ENCODE measurements at places on chromosomes 3 and 15. TPM values are rescaled to one million over a fixed set of nuclear protein-coding genes. Genes with fewer than 3 reads are reported as not detected.
A peak's percentile ranks its signal among the peaks of the same experiment; 100 is the strongest.

- no peaks in the 10 kb centered on the region for H3K36me3 ChIP-seq
- H3K27ac ChIP-seq, result no peak overlapping the region
- H3K27me3 ChIP-seq, result no peaks in the 10 kb centered on the region
- no peak for DNase-seq
- no peak overlapping the region for H3K4me3 ChIP-seq
Observed at GRCh38 chr15:92538115-92538514, 117.5 kb downstream of the FAM174B start.

DNA sequence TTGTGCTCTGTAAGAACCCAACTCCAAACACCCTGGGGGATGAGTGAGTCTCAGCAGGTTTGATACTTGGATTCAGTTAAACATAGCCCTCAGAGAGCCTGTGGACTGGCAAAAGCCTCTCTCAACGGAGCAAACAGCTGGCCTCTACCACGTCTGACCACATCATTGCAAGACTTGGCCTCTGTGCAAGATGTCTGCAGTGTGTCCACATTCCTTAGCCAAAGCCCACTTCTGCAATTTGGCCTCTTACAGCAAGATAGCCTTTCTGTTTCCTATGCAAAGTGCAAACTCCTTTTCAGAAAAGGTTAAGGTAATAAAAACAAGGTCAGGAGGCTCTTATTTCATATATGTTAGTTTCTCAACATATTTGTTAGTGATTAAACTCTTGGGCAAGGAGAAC lies 27.9 kb downstream of the FBN1 start:
- no peaks in the 10 kb centered on the region for H3K27me3 ChIP-seq
- peaks cover 17% of the 10 kb centered on the region for H3K4me1 ChIP-seq
- H3K36me3 ChIP-seq, result no peaks in the 10 kb centered on the region
- H3K27ac ChIP-seq, result no peak overlapping the region

- no peak for DNase-seq
- no peaks in the 10 kb centered on the region for H3K27me3 ChIP-seq
- no peak overlapping the region for H3K27ac ChIP-seq
- H3K36me3 ChIP-seq, result no peaks in the 10 kb centered on the region
- peaks cover 5% of the 10 kb centered on the region for H3K4me1 ChIP-seq
Observed at GRCh38 chr3:98974442-98974841, 72.9 kb upstream of the DCBLD2 start.

SOX14 gene
- not detected for total RNA-seq

GRCh38 chr3:112390783-112391641 lies 58.1 kb downstream of the CD200 start:
- H3K27ac ChIP-seq, result peak overlapping the region; percentile 96
- DNase-seq, result no peak
- H3K36me3 ChIP-seq, result no peaks in the 10 kb centered on the region
- no peaks in the 10 kb centered on the region for H3K27me3 ChIP-seq
- H3K4me3 ChIP-seq, result no peak overlapping the region

DNA sequence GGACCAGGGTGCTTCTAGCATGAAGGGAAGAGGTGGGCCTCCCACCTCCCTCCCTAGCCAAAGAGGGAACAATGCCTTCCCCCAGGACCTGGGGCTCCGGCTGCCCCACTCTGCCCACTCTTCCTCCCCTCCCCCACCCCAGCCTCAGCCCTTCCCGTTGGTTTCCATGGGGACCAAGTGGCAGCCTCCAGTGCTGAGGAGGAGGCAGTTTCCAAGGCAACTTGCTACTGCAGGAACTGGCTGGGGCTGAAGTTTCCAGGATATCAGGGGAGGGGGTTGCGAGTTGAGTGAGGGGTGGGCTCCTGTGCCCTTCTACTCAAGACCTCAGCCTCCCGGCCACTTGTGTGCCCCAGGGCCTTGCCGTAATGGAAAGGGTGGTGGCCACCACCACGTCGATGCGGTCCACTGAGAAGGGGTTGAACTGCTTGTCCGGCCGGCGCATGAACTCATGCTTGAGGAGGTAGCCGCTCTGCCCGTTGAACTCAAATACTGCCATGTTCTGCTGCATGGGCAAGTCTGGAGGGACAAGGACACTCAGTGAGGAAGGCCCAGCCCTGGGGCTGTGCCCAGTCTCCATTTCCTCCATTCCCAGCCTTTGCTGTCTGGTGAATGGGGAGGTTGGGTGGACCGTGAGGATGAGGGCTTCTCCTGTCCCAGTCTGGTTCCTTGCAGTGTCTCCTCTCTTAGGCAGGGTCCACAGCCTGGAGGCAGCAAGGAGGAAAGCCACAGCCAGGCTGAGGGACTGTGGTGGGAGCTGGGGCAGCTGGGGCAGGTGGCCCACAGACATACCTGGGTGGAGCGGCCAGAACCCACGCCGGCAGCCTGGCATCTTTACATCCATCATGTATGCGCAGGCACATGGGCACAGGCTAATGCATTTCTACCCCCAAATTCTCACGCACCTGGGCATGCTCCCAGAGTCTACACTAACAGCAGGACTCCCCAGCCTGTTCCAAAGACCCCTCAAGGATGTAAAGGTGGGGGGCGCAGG lies 11.3 kb upstream of the ANKRD63 start:
- no peak for DNase-seq
- peaks cover 3% of the 10 kb centered on the region for H3K4me1 ChIP-seq
- no peaks in the 10 kb centered on the region for H3K36me3 ChIP-seq

BRK1 gene
- total RNA-seq, result 55.0 TPM

DNA sequence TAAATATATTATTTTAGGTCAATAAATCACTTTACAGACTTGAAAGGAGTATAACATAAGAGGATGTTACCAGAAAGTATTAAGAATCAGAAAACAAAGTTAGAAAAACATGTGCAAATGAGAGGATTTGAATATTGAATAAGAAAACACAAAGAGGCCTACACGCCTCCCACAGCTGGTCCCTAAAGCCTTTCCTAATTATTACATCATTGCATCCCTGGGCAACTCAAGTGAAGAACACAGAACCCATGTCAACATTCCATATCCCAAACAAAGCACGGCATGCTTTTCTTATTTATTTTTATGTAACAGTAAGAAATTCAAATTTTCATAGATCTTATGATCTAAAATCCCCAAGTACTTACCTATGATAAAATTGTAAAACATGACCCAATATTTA lies 61.2 kb downstream of the HERC1 start:
- no peak overlapping the region for H3K27ac ChIP-seq
- H3K27me3 ChIP-seq, result no peaks in the 10 kb centered on the region
- H3K36me3 ChIP-seq, result peaks cover 12% of the 10 kb centered on the region
- H3K4me1 ChIP-seq, result no peaks in the 10 kb centered on the region

- no peak overlapping the region for H3K4me3 ChIP-seq
- no peaks in the 10 kb centered on the region for H3K27me3 ChIP-seq
- DNase-seq, result no peak
- no peaks in the 10 kb centered on the region for H3K4me1 ChIP-seq
- no peaks in the 10 kb centered on the region for H3K36me3 ChIP-seq
Observed at GRCh38 chr15:75952525-75952924, 48.8 kb downstream of the FBXO22 start.

DNA sequence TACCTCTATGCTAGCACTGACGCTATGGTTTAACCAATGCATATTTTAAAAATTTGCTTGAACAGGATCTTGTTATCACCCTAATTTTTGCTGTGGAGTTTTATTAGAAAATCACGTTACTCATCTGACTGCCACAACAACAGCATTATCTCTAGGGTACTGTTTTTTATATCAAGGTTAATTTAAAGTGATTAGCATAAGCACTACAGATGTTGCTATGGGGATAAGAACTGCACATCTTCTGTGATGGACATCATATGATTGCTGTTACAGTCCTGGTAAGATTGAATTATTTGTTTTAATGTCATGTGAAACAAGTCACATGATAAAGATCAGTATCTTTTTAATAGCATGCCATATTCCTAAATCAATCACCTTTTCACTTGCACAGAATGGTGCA lies 492.2 kb upstream of the ROBO2 start:
- H3K36me3 ChIP-seq, result no peaks in the 10 kb centered on the region
- H3K4me3 ChIP-seq, result no peak overlapping the region
- DNase-seq, result no peak
- no peak overlapping the region for H3K27ac ChIP-seq
- H3K27me3 ChIP-seq, result no peaks in the 10 kb centered on the region
- no peaks in the 10 kb centered on the region for H3K4me1 ChIP-seq

ZBTB20 gene
- total RNA-seq, result 112 TPM

TATDN2 gene
- 29.5 TPM for total RNA-seq

- DNase-seq, result no peak
- H3K4me3 ChIP-seq, result no peak overlapping the region
- H3K36me3 ChIP-seq, result no peaks in the 10 kb centered on the region
- H3K27ac ChIP-seq, result no peak overlapping the region
- no peaks in the 10 kb centered on the region for H3K27me3 ChIP-seq
- peaks cover 10% of the 10 kb centered on the region for H3K4me1 ChIP-seq
Observed at GRCh38 chr3:30004481-30004880, 601.9 kb upstream of the TGFBR2 start.

NOX5 gene
- total RNA-seq, result 0.92 TPM

GRCh38 chr3:194439881-194440550 lies 41.0 kb upstream of the GP5 start:
- H3K27me3 ChIP-seq, result no peaks in the 10 kb centered on the region
- H3K36me3 ChIP-seq, result peaks cover 24% of the 10 kb centered on the region
- H3K4me1 ChIP-seq, result no peaks in the 10 kb centered on the region
- DNase-seq, result no peak

DNA sequence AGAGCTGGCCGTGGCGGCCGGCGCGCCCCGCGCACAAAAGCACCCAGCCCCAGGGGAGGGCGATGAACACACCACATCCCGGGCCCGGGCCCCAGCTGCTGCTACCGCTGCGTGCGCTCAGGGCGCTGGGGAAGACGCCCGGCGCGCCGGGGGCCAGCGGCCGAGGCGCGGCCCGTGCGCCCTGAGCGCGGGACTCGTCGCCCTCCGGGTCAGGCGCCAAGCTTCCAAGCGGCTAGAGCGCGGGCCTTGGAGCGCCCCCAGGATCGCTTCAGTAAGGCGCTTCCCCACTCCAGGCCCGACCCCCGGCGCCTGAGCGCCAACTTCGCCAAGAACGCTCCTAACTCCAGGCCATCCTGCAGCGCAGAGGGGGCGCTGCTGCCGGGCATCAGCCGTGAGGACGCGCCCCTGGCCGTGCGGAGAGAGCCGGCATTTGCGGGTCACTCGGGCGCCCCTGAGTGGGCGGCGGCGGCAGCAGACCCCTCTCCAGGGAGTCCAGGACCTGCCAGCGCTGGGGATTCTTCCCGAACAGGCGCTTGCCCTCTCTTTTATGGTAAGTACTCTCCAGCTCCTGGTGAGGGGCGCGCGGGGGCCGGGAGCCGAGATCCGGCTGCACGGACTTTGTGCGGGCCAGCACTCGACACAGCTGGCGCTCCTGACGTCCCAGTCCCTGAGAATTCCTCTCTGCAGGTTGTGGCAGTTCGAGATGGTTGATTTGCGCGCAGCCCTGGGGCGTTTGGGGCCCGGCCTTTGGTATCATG lies 475 bp downstream of the SPSB4 start:
- peak overlapping the region; percentile 71 for H3K4me3 ChIP-seq
- H3K27ac ChIP-seq, result peak overlapping the region; percentile 28
- H3K27me3 ChIP-seq, result no peaks in the 10 kb centered on the region
- no peaks in the 10 kb centered on the region for H3K36me3 ChIP-seq
- H3K4me1 ChIP-seq, result peaks cover 25% of the 10 kb centered on the region

DNAH12 gene
- total RNA-seq, result 0.95 TPM

DNA sequence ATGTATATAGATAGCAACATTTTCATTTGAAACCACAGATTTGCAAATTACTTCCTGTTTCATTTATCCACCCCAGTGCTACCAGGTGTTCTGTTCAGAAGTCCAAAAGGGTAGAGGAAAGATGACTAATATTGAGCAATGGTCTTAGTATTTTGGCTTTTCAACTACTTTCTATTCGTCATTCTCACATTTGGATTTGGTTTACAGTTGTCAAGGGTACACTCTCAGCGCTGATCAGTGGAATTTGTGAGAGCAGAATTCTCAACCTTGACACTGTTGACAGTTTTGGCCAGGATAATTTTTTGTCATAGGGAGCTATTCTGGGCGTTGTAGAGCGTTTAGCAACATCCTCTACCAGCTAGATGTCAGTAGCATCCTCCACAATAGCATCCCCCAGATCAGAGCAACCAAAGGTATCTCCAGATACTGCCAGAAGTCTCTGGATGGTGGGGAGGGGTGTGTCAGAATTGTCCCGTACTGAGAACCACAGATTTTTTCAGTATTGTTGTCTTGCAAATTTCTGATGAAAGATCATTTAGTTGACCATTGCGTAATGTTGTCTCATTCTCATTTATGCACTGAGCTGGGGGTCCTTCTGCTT lies 4.2 kb downstream of the HMCES start:
- H3K27ac ChIP-seq, result no peak overlapping the region
- H3K4me3 ChIP-seq, result no peak overlapping the region
- no peaks in the 10 kb centered on the region for H3K27me3 ChIP-seq
- DNase-seq, result no peak
- peaks cover 8% of the 10 kb centered on the region for H3K4me1 ChIP-seq
- H3K36me3 ChIP-seq, result no peaks in the 10 kb centered on the region

Measured in thoracic aorta (tissue), 2 donors.